Smooth muscle cell of the umbilical artery (primary cell): ENCODE measurements at places on chromosomes 3 and 15. TPM values are rescaled to one million over a fixed set of nuclear protein-coding genes. Genes with fewer than 3 reads are reported as not detected.

EXD1 gene
- total RNA-seq, result under 0.01 TPM in 1 of 2 replicates, not detected in the other

SLC12A8 gene
- 33.5 and 226 TPM in 2 replicates for total RNA-seq

CHST13 gene
- not detected in 2 replicates for total RNA-seq

ALPK3 gene
- total RNA-seq, result 0.89 and 9.8 TPM in 2 replicates

HGD gene
- total RNA-seq, result 2.1 and 3.0 TPM in 2 replicates
